ENCODE measurements at places on chromosomes 7 and 10. TPM values are rescaled to one million over a fixed set of nuclear protein-coding genes. Genes with fewer than 3 reads are reported as not detected.

- no peak for DNase-seq
These were observed 452 bp downstream of the SEMA3C start for GRCh38 chr7:80918399-80918798.

Gene TET1
- total RNA-seq = 7.1 TPM

- no peak for DNase-seq
These were observed 25.7 kb downstream of the COG5 start for GRCh38 chr7:107538001-107538400.

DNA sequence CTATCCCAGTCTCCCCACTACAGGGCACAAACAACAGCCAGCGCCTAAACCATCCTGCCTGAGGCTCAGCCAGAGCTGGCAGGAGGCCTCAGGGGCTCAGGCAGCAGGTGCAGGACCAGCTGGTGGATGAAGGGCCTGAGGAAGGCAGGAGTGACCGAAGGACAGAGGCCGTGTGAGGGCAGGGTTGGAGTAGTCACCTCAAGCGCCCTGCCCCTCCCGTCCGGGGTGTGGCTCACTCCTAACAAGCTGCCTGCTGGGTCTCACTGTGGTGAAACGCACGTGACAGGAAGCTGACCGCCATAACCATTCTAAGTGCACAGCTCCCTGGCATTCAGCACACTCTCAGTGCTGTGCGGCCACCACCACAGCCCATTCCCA lies 281.1 kb downstream of the ELFN1 start:
- DNase-seq = no peak

GRCh38 chr7:15821484-15822427 lies 135.3 kb upstream of the MEOX2 start:
- no peak for DNase-seq

DNA sequence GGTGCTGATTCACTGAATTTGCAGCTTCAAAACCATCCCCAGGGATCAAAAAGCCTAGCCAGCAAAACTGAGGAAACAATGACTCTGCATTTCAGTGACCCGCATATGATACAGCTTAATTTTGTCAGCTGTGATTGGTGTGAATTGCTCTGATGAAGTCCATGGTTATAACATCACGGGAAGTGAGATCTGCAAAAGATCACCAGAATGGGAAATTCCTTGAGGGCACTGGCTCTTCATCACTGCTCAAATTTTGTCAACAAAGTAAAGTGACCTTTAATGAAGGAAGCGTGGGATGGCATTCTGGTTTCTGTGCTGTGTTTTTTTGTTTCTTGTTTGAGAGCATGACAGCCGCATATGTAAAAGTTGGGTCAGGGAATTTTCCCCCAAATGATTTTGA lies 745.9 kb downstream of the GATA3 start:
- no peak for DNase-seq

DNA sequence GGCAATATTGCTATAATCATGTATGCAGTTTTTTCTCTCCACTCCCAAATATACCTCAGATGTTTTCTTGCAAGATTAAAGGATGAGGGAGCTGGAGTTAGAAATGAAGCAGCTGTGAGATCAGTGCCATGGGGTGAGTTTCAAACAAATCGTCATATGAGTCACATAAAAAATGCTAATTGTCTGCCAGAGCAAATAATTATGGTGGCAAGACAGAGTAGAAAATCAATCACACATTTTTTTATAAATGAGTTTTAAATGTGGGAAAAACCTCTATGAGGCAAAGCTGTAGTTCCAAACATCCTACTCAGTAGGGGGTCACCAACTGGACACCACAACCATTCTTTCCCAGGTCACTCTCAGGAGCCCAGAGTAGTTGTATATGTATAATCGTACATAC lies 55.3 kb downstream of the CH25H start:
- no peak for DNase-seq

DNA sequence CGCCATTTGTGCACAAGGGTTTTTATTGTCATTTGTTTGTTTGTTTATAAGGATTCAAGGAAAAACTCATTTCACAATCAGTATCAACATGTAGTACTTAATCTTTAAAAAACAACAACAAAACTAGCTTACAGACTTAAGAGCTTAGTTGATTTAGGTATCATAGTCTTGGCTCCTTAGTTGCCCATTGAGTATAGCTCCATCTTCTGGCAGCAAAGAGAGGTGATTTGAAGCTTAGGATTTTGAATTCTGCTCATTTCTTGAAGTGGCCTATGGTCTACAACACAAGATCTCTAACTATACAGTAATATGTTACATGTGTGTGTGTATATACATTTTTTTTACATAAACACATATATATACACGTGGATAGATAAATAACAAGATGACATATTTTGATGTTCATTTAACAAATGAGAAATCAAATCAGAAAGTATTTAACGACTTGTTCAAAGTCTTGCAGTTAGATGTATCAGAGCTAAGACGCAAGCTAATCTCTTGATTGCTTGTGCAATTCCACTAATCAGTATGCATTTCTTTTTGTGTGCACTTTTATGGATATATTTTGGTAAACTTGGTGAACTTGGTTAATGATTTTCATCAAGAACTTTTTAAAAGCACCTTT lies 307.3 kb downstream of the CAMK1D start:
- no peak for DNase-seq

Gene FGFBP3
- 3.0 TPM for total RNA-seq

Gene GPR37
- total RNA-seq = 0.31 TPM

Gene SLC13A1
- total RNA-seq = not detected

GRCh38 chr7:111743244-111743847 lies 181.1 kb upstream of the IMMP2L start:
- DNase-seq = no peak

- no peak for DNase-seq
These were observed 54.8 kb upstream of the CALD1 start for GRCh38 chr7:134724606-134725005.

Gene GRID2IP
- total RNA-seq = not detected

Gene LRRC17
- 0.69 TPM for total RNA-seq

GRCh38 chr10:125783408-125783807 lies 7.8 kb upstream of the MMP21 start:
- no peak for DNase-seq

GRCh38 chr10:62183442-62183841 lies 85.2 kb downstream of the RTKN2 start:
- DNase-seq = no peak

Gene ZPBP
- not detected for total RNA-seq

GRCh38 chr10:61071580-61071979 lies 127.6 kb upstream of the RHOBTB1 start:
- no peak for DNase-seq

Gene FAM25A
- total RNA-seq = not detected

Gene BEND7
- total RNA-seq = 9.7 TPM

Gene CCZ1B
- 28.1 TPM for total RNA-seq

Gene SPDYE6
- not detected for total RNA-seq

- no peak for DNase-seq
These were observed 43.3 kb upstream of the ELN start for GRCh38 chr7:73984481-73985205.

GRCh38 chr7:22113041-22113440 lies 167.3 kb upstream of the CDCA7L start:
- DNase-seq = no peak

Gene CUL1
- 47.0 TPM for total RNA-seq

GRCh38 chr10:59324597-59324996 lies 37.8 kb downstream of the FAM13C start:
- DNase-seq = no peak

Gene ANKRD1
- total RNA-seq = not detected

DNA sequence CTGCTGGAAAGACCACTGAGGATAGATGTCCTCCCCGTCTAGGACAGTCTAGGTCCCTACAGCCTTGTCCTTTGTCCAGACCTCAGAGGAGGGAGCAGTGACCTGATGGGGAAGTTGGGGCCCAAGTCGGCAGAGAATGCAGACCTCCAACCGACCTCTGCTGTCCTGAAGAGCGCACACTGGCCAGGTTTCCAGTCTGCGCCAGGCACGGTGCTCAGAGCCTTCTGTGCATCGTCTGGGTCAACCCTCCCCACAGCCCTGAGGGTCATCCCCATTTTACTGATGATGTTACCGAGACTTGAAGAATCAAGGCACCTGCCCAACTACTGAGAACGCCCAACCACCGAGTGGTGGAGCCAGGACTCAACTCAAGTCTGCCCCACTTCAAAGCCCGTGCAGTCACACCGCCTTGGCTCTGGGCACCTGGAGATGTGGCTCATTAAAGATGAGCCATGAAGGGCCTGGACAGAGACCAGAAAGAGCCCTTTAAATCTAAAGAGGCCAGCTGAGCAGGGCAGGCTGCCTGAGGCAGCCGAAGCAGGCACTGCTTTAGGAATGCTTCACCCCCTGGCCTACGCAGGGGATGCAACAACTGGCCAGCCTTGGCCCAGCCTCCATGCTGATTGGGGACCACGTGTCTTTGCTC lies 4.4 kb downstream of the ITPRIP start:
- DNase-seq = peak; percentile 10

GRCh38 chr10:17838080-17838648 lies 29.0 kb downstream of the MRC1 start:
- no peak for DNase-seq

- DNase-seq = no peak
These were observed 51.0 kb downstream of the CAV1 start for GRCh38 chr7:116575853-116576252.

DNA sequence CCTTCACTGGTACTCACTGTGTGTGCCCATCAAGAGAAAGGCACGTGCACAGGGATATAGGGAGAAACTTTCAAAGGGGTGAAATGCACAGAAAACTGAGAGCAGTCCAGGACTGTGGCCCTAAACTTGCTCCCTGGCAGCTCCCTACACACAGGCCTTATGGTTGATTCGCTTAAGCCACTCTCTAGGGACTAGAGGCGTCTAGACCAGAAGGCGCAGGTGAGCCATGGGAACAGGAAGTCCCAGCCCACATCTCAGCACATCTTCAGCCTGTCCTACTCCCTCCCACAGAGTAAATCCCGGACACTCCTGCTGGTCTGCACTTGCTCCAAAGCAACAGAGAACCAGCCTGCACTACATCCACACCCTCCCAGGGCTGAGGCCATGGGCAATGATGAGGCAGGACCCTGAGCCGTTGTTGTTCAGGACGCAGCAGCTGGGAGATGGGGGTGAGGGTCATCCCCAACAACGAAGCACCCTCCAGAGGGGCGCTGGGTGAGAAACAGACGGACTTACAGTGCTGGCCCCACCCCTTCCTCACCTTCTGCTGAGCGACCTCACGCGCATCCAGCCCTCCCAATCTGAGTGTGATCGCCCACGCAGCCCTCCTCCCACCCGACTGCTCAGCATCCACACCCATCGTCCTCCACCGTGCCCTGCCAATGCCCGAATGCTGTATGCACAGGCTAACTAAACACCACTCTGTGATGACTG lies 109.3 kb downstream of the TNS3 start:
- no peak for DNase-seq

GRCh38 chr10:86857128-86857721 lies 100.2 kb downstream of the MMRN2 start:
- no peak for DNase-seq

- no peak for DNase-seq
These were observed 342.2 kb downstream of the GATA3 start for GRCh38 chr10:8396675-8397074.

Gene ZMIZ1
- total RNA-seq = 38.7 TPM

GRCh38 chr7:29486191-29486700 lies 77.4 kb upstream of the PRR15 start:
- DNase-seq = no peak

- no peak for DNase-seq
These were observed 141.2 kb downstream of the LYZL1 start for GRCh38 chr10:29430101-29430500.

DNA sequence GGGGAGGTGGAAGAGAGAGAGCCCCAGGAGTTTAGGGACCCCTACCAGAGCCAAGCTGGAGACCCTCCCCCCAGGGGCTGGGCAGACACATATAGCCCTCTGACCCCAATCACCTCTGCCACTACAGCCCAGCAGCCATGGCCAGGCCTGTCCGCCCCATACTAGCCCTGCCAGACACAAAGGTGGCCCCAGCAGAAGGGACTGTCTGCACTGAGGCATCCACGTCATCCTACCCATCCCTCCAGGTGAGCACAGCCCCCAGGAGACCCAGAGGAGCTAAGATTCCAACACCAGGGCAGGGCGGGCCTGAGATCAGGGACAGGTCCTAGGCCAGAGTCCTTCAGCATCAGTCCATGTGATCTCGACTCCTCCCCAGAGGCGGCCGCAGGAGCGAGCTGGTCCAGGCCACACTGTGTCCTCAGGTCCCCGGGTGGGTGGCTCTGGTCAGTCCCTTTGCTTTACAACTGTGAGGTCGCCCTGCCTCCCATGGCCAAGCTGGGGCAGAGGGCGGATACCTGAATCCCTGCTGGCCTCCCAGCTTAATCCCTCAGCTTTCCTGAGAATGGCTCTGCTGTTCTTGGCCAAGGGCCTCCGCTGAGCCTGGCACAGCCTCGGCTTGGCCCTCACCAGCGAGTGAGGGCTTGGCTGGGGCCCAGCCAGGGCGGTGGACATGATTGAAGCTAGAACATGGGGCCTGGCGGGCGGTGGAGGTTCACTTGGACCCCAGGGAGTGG lies 14.3 kb upstream of the ELN start:
- no peak for DNase-seq

Gene ERVW-1
- not detected for total RNA-seq

DNA sequence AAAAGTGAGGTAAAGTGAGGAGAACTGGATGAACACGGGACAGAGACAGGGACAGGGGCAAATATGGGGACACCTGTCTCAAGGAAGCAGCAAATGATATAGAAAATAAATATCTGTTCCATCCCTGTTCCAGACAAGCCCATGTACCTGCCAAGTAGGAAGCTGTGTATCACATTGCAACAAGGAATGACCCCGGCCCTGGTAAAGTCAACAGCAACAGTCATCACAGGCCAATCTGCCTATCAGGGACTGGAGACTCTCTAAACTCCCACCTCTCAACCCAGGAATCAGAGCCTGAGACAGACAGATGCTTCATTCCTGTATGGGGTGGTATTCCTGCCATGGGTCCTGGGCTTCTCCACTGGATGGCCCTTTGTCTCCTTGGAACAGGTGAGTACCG lies 156.6 kb upstream of the PRSS1 start:
- DNase-seq = no peak

GRCh38 chr7:128108641-128109423 lies 77.6 kb upstream of the LRRC4 start:
- no peak for DNase-seq

- DNase-seq = no peak
These were observed 432.9 kb downstream of the GATA3 start for GRCh38 chr10:8487346-8487745.

Gene H2BK1
- not detected for total RNA-seq

Gene HABP2
- not detected for total RNA-seq

Gene HGF
- 7.3 TPM for total RNA-seq

DNA sequence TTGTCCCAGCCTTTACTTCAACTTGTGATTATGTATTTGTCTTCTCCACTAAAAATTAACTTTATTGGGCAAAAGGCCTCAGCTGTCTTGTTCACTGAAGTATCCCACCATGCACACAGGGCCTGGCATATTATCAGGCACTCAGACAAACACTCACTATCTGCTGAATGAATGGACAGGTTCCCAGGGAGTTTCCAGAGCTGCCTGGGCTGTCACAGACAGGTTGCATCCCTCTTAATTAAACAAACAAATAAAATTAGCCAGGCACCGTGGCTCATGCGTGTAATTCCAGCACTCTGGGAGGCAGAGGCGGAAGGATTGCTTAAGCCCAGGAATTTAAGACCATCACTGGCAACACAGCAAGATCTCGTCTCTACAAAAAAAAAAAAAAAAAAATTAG lies 1.5 kb upstream of the TSPAN14 start:
- DNase-seq = no peak
